Activated CD4-positive, alpha-beta T cell treated with anti-CD3 and anti-CD28 coated beads for 4 hours (primary cell): ENCODE measurements at places on chromosomes 6 and 20.
A peak's percentile ranks its signal among the peaks of the same experiment; 100 is the strongest.

GRCh38 chr20:12763406-12763805 lies 245.4 kb upstream of the SPTLC3 start:
- no peak for DNase-seq

- DNase-seq: no peak
Observed at GRCh38 chr6:141202626-141203025, 930.1 kb upstream of the GJE1 start.

- no peak for DNase-seq
Observed at GRCh38 chr20:4665591-4665990, 56.1 kb upstream of the PRND start.

DNA sequence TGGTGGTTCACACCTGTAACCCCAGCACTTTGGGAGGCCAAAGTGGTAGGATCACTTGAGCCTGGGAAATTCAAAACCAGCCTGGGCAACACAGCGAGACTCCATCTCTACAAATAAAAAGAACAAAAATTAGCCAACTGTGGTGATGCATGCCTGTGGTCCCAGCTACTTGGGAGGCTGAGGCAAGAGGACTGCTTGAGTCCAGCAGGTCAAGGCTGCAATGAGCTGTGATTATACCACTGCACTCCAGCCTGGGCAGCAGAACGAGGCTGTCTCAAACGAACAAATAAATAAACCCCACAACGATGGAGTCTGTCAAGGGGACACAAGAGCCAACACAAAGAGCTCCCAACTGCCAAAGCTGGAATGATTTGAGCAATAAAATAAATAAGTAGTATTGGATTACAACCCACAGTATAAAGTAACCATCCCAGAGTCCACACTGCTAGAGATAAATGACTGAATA lies 13.5 kb downstream of the ZMYND8 start:
- no peak for DNase-seq

DNA sequence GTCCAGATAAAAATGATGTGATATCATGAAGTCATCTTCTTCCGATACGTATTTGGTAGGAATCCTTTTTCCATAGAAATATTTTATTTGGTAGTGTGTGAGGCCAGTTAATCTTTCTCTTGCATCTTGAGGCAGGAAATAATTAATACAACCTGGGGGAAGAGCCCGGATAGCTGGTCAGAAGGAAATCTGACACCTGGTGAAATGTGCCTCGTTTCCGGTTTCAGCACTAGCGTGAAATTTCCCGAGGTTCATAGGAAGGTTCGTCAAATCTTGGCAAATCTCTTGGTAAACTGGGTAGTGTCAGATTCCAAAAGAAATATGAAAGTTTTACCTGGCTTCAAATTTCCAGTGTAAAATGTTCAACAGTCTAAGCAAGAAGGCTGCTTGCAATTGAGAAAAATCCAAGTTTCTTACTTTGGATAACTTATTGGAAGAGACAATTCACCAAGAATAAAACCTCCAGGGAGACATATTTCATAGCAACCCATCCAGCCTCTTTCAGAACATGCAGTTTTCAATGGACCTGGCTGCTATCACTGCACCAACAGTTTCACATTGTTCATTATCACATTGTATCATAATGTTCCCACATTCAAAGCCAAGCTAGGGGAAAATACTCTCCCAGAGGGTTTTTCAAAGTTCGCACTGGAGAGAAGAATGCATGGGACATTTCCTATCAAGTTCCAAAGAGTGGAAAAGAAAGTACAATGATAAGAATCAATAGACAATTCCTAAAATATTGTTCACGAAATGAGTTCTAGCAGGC lies 454.5 kb upstream of the CITED2 start:
- DNase-seq: no peak

DNA sequence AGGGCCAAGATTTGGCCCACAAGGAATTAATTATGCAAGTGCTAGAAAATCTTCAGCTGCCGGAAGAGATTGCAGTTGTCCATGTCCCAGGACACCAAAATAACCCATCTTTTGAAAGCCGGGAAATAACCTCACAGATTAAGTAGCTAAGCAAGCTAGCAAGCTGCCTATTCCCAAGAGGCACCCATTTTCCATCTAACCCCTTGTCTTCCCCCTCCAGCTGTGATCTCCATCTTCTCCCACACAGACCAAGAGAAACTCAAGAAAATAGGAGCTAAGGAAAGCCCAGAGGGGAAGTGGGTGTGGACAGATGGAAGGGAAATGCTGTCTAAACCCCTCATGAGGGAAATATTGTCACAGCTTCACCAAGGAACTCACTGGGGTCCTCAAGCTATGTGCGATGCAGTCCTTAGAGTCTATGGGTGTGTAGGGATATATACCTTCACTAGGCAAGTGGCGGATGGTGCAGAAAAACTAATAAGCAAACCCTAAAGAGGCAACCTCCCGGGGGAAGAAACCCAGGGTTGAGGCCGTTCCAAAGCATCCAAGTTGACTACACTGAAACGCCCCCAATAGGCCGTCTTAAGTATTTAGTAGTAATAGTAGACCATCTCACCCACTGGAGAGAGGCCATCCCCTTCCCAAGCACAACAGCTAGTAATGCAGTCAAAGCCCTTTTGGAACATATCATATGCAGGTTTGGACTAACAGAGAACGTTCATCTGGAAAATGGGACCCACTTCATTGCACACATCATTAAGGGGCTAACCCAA lies 64.3 kb upstream of the PRSS16 start:
- no peak for DNase-seq

DNA sequence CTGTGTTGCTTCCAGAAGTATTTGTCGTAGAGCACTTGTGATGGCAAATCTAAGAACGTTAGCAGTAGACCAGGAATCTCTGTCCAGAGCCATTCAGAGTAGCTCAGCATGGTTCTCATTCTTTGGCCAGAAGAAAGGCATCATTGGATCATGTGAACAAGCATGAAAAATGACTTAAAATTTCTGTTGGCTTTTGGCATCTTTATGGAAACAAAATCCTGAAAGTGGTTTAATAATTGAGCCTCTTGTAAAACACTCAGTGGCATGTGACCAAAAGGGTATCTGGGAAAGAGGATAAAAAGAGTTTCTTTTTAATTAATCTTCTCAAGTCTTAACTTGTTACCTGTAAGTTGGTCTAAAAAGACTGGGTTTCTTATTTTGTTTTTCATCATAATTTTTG lies 55.2 kb downstream of the PTPN1 start:
- DNase-seq: no peak

DNA sequence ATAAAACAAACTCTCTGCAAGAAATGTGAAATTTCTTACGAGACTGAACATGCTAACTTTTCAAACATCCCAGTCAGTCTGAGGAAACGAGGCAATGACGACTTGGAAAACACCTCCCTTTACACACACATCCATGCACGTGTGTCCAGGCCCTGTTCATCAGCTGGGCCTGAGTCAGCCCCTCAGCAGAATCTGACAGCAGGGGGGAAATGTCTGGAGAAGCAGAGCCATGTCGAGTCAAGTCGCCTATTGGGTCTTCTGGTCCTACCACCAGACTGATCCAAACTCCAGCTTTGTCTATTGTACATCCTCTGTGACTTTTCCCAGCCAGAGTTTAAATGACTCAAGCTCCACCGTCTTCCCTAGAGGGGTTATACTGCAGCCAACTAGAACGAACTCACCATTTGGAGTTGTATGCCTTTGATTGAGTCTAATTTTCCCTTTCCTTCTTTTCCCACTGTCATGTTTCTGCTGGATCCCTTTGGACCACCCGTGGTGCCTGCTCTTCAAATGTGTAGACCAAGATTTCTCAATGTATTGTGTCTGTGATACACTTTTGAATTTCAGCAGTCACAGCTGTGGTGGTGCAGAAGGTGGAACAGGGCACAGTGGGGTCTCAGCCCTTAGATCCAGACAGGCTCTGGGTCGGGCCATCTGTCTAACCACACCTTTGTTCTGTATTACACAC lies 254.0 kb downstream of the CDC5L start:
- DNase-seq: no peak

DNA sequence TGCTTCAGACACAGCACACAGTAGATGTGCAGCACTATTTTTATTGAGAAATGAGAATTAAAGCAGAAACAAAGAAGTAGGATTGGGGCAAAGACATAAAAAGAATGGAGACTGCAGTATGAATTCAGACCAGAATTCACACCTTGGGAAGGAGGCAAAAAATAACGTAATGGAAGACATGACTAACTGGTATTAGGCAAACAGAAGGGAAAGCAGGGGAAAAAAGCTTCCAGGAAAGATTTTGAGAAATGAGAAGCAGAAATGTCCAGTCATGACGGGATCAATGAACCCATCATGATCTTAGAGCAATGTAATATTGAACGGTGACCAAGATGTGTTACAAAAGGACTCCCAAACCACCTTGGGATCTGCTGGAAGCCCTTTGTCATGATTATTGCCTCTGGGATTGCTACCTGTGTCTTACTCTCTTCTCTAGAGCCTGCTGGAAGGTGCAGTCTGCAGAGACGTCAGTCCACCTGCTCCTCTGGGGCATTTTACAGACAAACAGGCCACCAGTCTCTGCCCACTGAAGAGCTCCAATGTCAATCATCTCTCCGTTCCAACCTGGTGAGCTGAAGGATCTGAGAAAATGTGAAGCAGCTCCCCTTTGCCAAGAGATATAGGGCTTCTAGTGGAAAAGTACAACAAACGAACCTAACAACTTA lies 8.7 kb downstream of the NUDT3 start:
- no peak for DNase-seq

DNA sequence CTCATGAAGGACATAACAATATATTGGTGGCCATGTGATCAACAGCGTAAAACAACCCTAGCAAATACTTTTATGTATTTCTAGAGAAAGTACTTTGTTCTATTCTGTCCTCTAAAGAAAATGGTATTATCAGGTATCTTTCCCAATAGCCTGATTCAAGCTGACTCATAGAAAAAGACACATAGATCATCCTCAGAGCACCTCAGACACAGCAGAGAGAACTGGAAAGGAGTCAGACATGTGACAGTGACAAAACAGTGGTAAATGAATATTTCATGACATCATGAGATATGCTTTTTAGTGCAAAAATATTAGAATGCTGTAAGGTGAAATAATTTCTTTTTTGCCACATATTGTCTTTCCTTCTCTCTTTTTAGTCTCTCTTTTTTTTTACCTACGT lies 1355.0 kb upstream of the MAP3K7 start:
- no peak for DNase-seq

GRCh38 chr6:128882991-128883611 lies at the start of gene LAMA2:
TSS of gene LAMA2 (plus strand) at chr6:128883138. CDS start at chr6:128883246, 108 bp downstream.
- DNase-seq: no peak

DNA sequence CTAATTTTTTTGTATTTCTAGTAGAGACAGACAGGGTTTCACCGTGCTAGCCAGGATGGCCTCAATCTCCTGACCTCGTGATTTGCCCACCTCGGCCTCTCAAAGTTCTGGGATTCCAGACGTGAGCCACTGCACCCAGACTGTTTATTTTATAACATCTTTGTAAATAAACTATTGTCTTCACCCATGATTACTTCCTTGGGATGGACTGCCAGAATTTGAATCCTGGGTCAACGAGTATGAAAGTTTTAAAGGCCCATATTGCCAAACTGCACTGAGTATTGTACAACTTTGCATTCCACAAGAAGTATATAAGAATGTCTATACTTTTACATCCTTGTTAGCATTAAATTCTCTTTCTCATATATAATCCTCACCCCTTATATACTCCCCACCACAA lies 38.6 kb downstream of the ZHX3 start:
- DNase-seq: no peak

DNA sequence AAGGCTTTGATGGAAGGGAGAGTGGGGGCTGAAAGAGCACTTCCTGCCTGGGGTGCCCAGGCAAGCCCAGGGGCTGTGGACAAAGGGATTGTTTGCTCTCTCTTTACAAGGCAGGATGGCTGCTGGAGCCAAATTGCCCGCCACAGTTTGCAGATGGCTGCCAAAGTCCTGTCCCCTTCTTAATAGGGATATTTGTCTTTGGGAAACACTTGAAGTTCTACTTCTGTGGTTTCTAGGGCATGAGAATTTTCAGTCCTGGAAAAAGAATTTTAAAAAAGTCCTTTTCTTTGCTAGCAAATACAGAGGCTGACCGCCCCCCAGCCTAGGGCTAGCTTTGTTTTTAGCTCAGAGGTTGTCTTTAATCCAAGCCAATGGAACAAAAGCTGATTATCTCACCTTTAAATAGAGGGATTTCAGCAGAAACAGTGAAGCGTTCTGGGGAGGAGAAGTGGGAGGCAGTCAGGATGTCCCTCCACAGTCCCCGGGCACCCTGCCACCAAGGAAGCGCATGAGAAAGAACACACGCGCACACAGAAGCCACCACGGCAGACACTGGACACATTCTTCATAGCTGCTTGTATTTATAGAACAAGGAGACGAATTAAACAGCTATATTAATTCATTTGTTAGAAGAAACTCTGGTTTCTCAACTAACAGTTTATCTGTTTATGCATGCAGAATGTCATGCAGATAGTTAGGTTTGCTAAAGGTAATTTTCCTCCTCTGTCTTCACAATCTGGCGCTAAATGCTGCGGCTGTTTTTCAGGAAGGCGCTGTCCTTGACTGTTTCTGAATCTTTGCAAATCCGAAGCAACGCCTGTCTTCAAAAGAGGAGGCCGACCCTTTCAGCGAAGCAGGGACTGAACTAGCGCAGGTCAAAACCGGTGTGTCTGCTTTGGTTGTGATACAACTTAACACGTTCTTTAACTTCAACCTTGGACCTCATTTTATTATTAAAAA lies 736.9 kb downstream of the QKI start:
- DNase-seq: no peak

GRCh38 chr6:11374036-11375010 lies 141.9 kb upstream of the NEDD9 start:
- DNase-seq: peak; percentile 52

GRCh38 chr6:20092071-20092566 lies 120.2 kb downstream of the MBOAT1 start:
- no peak for DNase-seq

GRCh38 chr6:170134471-170135440 lies 156.1 kb downstream of the DLL1 start:
- DNase-seq: no peak

- DNase-seq: no peak
Observed at GRCh38 chr6:12162213-12162612, 127.9 kb upstream of the EDN1 start.

DNA sequence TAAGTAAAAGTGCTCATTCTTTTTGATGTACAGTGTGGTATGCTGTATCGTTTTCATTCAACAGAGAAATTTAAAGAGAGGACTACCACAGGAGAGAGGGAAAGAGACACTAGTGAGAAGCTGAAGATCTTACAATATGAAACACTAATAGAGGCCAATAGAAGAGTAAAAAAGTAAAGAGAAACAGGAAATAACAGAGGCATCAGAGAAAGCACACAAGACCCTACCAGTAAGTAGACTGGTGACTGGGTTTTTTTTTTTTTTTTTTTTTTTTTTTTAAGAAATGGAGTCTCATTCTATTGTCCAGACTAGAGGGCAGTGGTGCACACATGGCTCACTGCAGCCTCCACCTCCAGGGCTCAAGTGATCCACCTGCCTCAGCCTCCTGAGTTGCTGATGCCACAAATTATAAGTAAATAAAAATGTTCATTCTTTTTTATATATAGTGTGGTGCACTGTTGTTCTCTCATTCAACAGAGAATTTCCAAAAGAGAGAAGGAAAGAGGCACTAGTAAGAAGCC lies 18.8 kb downstream of the ELOVL4 start:
- no peak for DNase-seq

DNA sequence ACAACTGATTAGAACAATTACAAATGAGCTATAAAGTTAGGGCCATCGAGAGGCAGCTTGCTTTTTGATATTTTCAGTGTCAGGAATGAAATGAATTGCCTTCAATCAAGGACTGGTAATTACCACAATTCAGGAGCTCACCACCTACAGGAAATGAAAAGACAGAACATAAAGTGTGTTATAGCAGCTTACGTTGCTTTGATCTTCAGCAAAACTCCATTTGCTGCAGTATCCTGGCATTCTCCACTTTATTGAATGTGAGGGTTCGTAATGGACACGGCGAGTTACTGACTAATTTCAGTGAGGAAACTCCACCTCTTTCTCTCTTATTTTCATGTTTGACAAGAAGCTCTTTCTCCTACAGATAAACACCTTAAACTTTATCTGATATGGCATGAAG lies 440.0 kb upstream of the HSF2 start:
- DNase-seq: no peak
